CD14-positive monocyte (primary cell): ENCODE measurements at places on chromosomes 6 and 20.

DNA sequence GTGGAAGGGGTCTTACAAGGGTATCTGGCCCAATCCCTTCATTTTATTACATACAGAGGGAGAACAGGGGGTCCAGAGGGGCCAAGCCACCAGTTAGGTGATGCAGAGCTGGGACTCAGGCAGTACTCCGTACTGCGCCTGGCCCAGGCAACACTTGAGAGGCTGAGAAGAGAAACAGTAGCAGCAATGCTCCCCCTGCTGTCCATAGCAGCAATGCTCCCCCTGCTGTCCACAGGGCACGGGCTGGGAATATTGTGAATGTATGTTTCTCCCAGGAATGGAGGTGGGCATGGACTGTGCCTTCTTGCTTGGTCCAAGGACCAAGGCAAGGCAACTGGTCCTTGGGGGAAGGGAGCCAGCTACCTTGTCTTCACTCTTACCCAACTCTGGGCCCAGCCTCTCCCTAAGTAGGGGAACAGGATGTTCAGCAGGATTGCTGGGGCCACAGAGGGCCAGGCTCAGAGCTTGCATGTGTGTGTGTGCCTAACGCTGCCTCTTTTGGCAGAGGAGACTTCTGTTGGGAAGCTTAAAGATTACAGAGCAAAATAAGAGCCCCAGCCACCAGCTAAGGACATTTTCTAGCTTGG is 14.8 kb upstream of the FAM83C start:
- DNase-seq: peak; percentile 13

DNA sequence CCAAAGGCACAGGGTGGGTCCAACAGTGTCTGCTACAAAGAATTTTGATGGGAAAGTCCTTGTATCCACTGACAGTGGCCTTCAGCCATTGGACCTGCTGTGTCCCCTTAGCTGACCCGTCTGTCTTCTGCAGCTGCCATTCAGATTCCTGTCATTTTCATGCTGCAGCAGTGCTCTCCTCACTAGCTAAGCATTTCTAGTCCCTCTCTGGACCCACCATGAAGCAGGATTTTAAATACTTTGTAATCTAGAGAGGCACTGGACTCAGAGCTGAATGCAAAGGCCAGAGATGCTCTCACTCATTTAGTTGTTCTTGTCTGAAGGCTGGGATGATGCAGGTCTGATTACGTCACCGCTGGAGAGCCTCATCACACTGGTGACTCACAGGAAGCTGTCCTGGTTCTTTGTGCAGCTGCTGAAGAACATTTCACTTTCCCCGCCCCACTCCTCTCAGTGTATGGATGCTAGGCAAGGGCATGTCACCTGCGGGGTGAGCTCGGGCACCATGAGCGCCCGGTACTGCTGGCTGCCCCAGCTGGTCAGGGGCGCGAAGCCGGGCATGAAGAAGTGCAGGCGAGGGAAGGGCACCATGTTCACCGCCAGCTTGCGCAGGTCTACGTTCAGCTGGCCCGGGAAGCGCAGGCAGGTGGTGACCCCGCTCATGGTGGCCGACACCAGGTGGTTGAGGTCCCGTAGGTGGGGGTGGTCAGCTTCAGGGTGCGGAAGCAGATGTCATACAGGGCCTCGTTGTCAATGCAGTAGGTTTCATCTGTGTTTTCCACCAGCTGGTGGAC is 19.4 kb upstream of the TUBB2A start:
- DNase-seq: peak; percentile 70

GRCh38 chr6:5104667-5105066 is 19.5 kb downstream of the PPP1R3G start:
- DNase-seq: no peak

GRCh38 chr20:45293041-45294002 is 13.3 kb upstream of the RBPJL start:
- peak; percentile 70 for DNase-seq

DNA sequence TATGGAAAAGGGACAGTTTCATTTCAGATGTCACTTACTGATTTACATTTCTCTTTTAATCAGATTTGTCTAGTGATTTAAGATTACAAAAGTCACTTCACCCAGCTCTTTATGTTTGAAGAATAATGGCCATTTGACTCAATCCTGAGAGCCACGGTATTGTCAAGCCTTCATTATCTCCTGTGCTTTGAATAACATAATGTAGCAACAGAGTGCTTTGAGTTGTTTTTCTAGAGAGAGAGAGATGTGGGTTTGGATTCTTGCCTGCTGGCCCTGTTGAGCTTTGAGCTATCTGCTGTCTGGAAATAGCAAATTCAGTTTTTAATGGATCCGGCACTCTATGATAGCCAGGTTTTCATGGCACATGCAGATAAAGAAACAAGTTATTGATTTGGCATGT is 478.4 kb upstream of the SOX4 start:
- DNase-seq: no peak
